ENCODE measurements at places on chromosomes 12 and 14.

- no peak for DNase-seq
Observed at GRCh38 chr14:103519043-103519836, 3.4 kb downstream of the CKB start.

DNA sequence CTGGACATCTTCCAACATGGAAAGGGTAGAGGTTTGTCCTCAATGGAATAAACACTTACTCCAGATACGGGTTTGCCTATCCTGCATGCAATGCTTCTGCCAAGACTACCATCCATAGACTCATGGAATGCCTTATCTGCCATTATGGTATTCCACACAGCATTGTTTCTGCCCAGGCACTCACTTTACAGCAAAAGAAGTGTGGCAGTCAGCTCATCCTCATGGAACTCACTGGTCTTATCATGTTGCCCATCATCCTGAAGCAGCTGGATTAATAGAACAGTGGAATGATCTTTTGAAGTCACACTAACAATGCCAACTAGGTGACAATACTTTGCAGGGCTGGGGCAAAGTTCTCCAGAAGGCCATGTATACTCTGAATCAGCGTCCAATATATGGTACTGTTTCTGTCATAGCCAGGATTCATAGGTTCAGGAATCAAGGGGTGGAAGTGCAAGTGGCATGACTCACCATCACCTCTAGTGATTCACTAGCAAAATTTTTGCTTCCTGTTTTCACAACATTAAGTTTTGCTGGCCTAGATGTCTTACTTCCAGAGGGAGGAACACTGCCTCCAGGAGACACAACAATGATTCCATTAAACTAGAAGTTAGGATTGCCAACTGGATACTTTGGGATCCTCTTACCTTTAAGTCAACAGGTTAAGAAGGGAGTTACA lies 140.4 kb downstream of the SLC35F4 start:
- DNase-seq = peak; percentile 91

- no peak for DNase-seq
Observed at GRCh38 chr12:112107306-112108201, 1.0 kb downstream of the NAA25 start.

DNA sequence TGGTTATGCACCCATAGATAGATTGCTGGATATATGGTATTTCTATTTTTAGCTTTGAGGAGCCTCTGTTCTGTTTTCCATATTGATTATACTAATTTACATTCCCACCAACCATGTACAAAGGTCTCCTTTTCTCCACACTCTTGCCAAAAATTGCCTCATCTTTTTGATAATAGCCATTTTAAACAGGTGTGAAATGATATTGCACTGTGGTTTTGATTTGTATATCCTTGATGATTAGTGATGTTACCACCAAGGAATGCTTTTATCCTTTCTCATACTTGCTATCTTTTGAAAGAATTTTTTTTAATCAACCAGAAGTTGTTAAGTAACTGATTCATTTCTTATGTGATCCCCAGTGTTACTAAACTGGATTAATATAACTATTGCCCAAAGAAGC lies 60.0 kb downstream of the BBS10 start:
- DNase-seq = no peak

- no peak for DNase-seq
Observed at GRCh38 chr12:70661466-70662161, 24.4 kb upstream of the PTPRB start.

DNA sequence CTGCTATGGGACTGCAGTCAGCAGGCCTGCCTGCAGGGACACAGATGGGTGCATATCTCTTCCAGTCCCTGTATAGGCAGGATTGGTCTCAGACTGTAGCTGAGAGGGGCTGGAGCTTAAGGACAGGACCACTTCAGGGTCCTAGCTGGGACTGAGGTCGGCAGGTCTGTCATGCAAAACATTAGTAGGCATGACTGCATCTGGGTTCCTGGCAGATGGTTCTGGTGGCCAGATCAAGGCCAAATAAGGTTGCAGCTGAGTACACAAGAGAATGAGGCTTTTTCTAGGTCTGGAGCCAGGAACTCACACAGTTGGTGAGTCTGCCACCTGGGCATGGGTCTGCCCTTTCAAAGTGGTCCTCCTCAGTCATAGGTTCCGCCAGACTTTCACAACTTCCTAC lies 155.8 kb downstream of the TPH2 start:
- no peak for DNase-seq

DNA sequence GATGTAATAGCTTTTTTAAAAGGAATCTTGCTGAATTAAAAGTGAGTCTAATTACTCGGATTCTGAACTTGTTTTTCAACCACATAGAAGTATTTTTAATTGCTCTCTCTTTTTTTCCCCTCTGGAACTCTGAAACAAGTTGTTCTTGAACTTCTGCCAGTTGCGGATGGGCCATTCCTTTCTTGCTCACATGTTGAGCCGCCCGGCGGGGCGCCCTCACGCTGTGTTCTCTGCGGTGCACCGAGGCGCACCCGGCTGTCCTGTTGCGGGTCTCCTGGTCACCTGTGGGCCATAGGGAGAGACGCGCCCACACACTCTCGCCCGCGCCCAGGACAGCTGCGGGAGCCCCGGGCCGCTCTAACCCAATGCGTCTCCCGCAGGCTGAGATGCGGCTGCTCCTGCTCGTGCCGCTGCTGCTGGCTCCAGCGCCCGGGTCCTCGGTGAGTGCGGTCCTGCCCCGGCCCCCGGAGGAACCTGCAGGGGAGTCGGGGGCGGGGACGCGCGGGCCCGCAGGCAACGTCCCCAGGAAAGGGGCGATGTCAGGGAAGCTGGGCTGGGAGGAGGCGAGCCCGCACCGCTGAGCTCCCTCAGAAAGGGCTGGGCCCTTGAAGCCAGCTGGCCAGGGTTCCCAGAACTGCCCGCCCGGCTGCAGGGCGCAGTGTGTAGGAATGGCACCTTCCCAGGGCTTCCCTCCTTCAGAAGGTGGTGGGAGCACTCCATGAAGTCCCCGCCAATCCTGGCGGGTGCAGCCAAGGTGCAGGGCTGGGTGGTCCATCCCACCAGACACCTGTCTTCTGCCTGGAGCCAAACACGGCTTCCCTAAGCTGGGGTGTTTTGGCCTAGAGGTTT lies 2.3 kb downstream of the PAPLN start:
- DNase-seq = no peak

- no peak for DNase-seq
Observed at GRCh38 chr12:6424008-6424347, 20.8 kb upstream of the CD27 start.

DNA sequence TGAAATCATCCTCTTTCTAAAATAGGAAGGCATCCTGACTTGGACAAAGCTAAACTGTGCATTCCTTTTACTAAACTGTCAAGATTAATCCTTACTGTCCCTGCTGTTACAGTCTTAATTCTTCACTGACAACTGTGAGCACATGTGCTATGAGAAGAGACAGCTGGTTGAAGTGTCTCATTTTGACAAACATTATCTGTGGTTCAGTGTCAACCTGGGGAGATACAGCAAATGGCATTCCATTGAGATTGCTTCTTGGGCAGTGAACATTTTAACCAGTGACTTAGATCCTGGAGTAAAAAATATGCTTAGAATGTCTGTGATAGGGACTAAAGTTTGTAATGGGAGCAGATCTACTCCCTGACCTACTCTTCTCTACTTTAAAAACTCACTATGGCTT lies 552.6 kb upstream of the ATP2B1 start:
- DNase-seq = no peak

DNA sequence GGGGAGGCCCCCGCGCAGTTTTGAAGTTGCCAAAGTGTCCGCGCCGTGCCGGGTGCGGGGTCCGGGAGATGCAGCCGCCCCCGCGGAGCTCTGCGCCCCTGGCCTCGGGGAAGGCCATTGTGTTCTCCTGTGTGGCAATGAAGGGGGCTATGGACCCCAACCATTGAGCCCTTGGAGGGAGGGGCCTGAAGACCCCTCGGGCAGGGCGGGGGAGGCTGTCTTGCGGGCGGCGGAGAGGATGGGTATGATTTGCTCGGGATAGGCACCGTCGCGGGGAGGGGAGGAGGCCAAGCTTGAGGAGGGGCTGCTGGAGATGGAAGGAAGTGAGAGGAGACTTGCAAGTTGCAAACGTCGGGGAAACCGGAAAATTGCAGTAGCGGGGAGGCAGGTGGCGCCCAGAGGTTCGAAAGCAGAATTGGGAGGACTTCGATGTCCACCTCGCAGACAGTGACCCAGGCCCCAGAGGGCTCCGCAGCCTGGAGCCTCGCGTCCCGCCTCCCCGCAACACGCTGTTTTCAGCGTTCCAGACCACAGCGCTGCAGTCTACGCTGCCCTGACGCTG lies 25.4 kb downstream of the BCL11B start:
- no peak for DNase-seq

GRCh38 chr14:23483236-23483854 lies 13.8 kb downstream of the NGDN start:
- no peak for DNase-seq

DNA sequence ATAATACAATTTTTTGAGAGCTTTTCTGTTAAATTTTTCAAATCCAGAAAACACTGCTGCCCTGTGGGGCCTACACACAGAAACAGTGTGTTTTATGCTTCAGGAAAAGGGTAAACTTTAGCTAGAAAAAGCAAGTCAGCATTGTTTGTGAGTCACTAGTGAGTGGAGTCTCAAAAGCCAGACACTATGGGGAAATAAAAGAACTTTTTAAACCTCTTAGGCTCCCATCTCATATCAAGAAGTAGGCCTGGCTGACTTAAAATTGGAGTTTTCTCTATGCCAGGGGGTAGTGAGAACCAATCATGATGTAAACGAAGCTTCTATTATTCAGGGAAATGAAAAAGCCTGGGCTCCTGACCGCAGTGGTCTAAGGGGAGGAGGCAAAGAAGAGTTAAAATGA lies 12.6 kb downstream of the GPR65 start:
- DNase-seq = no peak

- DNase-seq = no peak
Observed at GRCh38 chr12:14833952-14834351, 9.4 kb downstream of the ART4 start.

DNA sequence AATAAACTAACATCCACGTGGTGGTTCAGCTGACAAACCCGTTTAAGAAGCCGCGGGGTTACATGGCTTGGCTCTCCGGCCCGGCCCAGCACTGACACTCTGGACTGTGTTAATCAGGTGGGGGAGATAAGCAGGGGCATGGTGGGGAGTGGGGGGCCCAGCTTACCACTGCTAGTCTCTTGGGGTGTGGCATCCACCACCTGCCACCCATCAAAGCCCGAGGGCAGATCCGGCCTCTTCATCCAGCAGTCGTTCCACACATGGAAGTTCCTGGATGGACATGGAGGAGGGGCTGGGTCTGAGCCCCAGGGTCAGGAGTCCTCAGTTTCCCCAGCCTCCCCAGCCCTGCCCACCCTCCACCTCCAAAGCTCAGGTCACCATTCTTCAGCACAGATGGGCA lies 4.9 kb downstream of the TGM1 start:
- no peak for DNase-seq

- no peak for DNase-seq
Observed at GRCh38 chr12:40505327-40505726, 186.9 kb upstream of the CNTN1 start.

GRCh38 chr12:12336049-12336411 lies 14.0 kb downstream of the MANSC1 start:
- no peak for DNase-seq

DNA sequence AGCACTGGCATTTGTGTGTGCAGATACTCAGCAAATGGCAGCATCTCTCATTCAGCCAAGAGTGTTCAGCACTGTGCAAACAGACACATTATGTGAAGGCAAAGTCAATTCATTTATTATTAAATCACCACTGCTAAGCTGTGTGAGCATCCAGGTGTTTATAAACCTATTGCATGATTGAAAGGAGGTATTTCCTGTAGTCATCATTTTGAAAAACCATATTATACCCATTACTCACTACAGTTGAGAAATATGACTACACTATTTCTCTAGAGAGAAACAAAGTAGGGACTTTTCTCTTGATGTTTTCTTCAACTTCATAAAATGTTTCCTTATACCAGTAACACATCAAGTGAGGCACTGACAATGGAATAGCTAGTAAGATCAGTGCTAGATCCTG lies 13.7 kb downstream of the SPX start:
- no peak for DNase-seq

GRCh38 chr12:2396448-2396871 lies 343.7 kb downstream of the CACNA1C start:
- DNase-seq = no peak

DNA sequence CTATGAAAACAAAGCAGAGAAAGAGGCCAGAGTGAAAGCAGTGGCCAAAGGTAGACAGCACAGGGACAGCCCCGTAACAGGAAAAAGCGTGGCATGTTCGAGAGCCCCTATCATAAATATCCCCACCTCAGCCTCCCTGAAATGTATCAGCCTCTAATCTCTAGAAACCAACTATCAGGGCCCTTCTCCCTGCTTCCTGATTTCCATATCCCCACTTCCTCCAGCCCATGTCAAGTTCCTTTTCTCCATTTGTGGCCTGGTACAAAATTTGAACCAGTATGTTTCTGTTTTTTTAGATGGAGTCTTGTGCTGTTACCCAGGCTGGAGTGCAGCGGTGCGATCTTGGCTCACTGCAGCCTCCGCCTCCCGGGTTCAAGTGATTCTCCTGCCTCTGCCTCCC lies 16.9 kb downstream of the DEPDC4 start:
- no peak for DNase-seq

GRCh38 chr14:57769863-57770523 lies 95.9 kb downstream of the SLC35F4 start:
- DNase-seq = no peak

GRCh38 chr12:104182144-104182543 lies 33.4 kb upstream of the TXNRD1 start:
- no peak for DNase-seq

DNA sequence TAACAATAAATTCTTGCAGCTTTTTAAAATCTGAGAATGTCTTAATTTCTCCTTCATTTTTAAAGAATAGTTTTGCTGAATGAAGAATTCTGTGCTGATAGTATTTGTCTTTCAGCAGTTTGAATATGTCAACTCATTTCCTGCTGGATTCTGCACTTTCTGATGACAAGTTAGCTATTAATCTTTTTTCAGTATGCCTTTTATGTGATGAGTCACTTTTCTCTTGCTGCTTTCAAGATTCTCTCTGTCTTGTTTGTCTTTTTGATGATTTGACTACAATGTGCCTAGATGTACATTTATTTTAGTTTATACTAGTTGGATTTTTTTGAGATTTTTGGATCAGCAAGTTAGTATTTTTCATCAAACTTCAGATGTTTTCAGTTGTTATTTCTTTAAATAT lies 87.9 kb upstream of the AVPR1A start:
- DNase-seq = no peak

- no peak for DNase-seq
Observed at GRCh38 chr12:24803430-24804245, 145.3 kb downstream of the BCAT1 start.

DNA sequence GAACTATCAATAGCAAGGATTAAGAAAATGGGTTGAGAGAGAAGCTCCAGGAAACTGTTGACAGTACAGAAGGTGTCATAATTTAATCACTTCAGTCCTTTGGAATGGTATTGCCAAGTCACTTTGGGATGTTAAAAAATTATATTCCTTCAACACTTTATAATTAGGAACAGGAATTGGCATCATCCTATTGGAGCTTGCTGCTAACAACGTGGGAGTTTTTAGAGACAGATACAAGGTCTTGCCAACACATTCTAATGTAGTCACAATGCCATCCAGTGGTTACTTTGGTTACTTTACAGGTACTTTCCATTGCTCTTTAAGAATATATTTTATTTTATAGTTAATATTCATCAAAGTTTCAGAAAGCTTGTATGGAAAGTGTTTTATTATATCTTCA lies 310.1 kb downstream of the SYT1 start:
- DNase-seq = peak; percentile 9

GRCh38 chr14:105100910-105101309 lies 35.7 kb upstream of the GPR132 start:
- DNase-seq = no peak

Measured in kidney capillary endothelial cell (primary cell).